ENCODE measurements at places on chromosomes 1 and 21. TPM values are rescaled to one million over a fixed set of nuclear protein-coding genes. Genes with fewer than 3 reads are reported as not detected.

- DNase-seq: no peak
These were observed 46.5 kb downstream of the RAP1GAP start for GRCh38 chr1:21622466-21623315.

DNA sequence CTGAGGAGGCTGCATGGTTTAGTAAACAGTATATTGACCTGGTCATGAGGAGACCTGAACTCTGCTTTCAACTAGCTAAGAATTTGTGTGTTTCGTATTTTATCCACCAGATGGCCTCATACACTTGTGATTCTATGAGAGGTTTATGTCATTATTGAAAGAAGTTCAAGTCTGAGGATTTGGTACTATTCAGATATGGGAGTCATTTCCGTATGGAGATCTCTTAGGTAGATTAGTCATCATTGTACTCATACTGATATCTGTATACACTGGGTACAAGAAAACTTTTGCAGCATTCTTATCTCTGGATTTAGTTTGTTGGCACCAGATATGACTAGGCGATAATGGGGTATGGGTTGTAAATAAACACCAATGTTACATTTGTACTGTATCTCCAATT lies 26.6 kb downstream of the ATF6 start:
- no peak for DNase-seq

DNA sequence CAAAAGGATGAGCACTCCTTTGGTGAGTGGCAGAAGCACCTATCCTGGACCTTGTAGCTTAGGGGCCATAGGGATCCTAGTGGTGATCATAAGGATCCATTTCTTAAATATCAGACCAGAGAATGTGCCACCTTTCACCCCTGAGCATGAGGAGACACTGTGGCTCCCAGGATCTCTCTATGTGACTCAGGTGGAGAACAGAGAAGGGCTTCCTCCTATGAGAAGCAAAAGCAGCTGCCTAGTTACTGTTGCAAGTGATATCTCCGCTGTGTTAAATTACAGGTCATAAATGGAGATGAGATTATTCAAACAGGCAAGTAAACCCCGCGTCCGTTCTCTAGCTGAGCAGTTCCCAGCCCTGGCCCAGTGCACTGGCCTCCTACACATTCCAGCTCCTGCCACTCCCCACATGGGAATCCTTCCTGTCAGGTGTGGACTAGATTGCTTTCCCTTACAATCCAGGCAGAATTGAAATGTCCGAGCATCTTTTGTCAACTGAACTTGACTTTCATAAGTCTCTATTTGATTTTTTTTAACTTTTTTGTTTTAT lies 26.3 kb downstream of the CLEC20A start:
- no peak for DNase-seq

DNA sequence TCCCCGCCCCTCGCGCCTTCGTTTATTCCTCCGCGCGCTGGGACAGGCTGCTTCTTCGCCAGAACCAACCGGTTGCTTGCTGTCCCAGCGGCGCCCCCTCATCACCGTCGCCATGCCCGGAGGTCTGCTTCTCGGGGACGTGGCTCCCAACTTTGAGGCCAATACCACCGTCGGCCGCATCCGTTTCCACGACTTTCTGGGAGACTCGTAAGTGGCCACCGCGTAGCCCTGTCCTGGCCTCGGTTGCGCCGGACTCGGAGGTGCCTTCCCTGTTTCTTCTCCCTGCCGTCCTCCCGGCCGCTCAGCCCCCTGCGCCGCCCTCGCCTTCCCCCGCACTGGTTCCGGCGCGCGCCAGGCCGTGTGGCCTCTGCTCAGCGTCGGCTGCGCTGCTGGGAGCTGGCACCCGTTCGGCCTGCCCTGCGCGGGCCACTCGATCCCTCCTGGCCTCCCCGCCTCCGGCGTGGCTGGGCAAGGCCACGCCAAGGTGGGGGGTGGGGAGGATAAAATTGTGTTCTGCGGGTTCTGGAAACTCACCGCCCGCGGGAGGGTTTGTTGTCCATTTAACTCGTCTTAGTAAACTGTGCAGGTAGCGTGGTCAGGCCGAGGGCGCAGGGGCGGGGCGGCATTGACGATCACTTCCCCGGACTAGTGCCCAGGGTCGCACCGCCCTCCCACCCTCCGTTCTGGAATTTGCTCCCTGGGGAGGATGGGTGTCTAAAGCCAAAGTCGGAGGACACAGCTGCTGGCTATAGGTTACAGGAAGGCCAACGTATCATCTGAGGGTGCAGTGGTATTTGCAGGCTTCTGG lies at the start of gene PRDX6:
PRDX6 (plus strand) TSS at position 50 of the 808 bp plus-strand sequence; CDS start at position 113, 63 bp downstream.
- peak; percentile 96 for DNase-seq

DNA sequence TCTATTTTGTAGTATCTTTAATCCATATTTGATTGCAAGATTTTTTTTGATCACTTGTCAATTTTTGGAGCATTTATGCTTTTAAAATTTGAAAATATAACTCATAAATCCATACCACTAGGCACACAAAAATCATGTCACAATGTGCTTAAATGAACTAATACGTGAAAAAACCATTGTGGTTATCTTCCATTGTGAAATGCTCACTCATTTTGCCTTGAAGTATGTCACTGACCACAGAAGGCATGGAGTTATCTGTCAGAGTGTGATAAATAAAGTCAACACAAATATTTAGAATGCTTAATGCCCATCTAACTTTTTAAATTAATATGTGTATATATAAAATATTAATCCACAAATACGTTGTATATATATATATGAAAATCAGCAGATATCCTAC lies 347.2 kb downstream of the PTPRC start:
- DNase-seq: no peak

- no peak for DNase-seq
These were observed 20.9 kb downstream of the TCHHL1 start for GRCh38 chr1:152067929-152068328.

DNA sequence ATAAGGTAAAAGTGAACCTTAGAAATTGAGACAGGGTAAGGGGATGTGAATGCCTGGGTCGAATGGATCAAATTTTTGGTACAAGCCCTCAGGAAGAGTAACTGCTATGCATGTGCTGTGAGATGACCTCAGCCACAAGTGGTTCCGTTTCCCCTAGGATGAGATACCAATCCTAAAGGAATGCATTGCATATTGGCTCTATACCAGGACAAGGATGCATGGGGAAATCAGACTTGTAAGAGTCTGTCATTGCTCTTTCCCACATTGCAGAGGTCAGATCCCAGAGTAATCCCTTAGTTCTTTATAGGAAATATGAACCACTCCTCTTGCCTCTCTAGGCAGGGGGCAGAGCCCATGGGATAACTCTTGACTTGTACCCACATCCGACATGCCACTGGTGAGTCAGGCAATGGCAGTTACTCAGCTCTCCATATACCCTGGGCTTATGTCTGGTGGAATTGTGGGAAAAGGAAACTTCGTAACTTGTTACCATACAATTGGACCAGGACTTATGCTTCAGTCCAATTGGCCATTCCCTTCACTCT lies 428.3 kb upstream of the ZRANB2 start:
- no peak for DNase-seq

DNA sequence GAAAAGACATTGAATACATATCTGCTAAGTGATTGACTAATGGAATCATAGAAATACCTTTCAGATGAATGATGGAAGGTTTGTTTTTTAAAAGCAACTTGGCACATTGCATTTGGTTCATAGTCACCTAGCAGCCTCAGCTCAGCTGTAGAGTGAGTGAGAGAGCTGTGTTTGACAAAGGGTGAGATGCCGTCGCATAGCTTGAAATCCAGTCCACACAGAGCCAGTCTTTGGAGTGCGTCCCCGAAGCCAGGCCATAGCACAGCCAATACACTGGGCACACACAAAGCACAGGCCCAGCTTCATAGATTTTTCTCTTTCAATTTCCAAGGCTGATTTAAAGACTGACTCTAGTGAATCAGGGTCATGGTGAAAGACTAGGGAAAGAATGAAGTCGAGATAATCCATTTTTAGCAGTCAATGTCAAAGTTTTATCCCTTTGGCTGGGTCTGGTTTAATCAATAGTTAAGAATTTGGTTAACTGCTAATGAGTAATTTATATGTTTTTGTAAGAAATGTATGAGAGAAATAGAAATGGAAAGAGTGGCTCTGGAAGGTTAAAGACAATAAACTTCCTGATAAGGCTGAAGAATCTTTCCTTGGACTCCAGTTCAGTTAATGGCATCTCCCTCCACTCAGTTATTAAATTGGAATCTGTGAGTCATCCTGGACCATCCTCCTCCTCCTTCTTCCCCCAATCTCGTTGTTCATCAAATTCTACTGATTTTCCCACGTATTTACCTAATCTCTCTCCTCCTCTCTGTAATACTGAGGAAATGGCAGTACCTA lies 101.2 kb upstream of the IRF2BP2 start:
- no peak for DNase-seq

GRCh38 chr1:27940297-27940696 lies 5.5 kb downstream of the SMPDL3B start:
- DNase-seq: peak; percentile 83

DNA sequence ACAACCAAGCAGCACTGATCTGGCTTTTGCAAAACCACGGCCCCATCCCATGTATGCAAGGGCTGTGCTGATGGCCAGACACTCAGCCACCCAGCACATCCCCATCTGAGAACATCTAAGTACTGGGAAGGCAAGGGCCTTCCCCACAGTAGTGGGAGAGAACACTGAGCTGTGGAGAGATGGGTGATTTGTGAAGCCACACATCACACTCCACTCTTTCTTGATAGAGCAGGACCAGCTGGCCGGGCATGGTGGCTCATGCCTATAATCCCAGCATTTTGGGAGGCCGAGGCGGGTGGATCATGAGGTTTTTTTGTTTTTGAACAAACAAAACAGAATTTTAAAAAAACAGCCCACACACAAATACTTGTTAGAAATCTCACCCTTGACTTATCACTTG lies 28.2 kb upstream of the RXRG start:
- no peak for DNase-seq

- peak; percentile 68 for DNase-seq
These were observed 1.9 kb downstream of the TNFAIP8L2 start for GRCh38 chr1:151158326-151158725.

GRCh38 chr1:94668528-94668927 lies 127.0 kb upstream of the F3 start:
- no peak for DNase-seq

- DNase-seq: no peak
These were observed 120.1 kb upstream of the RAVER2 start for GRCh38 chr1:64624808-64625207.

GRCh38 chr21:16969636-16970035 lies 543.2 kb upstream of the CXADR start:
- no peak for DNase-seq

GRCh38 chr1:8818325-8818775 lies 910 bp upstream of the RERE start:
- DNase-seq: no peak

GRCh38 chr1:32622806-32623681 lies 27.3 kb downstream of the ZBTB8OS start:
- DNase-seq: no peak

- DNase-seq: no peak
These were observed 5.2 kb upstream of the OTUD7B start for GRCh38 chr1:150015651-150016131.

DNA sequence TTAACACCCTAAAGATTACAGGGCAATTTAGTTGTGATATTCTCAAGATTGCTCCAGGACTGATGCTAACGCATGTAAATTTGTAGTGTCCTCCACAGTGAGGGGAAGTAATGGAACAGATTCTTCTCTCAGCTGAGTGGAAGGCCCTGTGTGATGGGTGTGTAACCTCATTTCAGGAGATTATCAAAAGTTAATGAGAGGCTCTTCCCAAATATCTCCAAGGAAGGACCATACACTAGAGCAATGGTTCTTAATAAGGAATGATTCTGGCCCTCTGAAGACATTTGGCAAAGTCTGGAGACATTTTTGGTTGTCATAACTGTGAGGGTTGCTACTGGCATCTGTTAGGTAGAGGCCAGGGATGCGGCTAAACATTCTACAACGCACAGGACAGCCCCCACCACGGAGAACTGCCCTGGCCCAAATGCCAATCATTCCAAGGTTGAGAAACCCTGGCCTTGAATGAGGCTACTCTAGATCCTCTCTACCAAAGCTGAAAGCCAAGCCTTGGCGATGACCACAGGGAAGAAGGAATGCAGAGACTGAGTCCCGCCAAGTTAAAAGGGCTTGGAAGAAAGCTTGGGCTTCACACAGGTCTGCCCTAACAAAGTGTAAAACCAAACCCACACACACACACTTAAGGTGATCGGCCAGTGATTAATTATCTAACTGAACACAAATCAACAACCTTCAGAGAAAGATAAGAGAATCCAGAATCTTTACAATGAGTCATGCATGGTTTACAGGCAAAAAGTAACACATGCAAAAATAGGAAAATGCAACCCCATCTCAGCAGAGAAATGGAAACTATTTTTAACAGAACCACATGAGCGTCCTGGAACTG lies 135.8 kb downstream of the SYF2 start:
- no peak for DNase-seq

GRCh38 chr1:28249013-28249865 lies 10.1 kb upstream of the SESN2 start:
- no peak for DNase-seq

DNA sequence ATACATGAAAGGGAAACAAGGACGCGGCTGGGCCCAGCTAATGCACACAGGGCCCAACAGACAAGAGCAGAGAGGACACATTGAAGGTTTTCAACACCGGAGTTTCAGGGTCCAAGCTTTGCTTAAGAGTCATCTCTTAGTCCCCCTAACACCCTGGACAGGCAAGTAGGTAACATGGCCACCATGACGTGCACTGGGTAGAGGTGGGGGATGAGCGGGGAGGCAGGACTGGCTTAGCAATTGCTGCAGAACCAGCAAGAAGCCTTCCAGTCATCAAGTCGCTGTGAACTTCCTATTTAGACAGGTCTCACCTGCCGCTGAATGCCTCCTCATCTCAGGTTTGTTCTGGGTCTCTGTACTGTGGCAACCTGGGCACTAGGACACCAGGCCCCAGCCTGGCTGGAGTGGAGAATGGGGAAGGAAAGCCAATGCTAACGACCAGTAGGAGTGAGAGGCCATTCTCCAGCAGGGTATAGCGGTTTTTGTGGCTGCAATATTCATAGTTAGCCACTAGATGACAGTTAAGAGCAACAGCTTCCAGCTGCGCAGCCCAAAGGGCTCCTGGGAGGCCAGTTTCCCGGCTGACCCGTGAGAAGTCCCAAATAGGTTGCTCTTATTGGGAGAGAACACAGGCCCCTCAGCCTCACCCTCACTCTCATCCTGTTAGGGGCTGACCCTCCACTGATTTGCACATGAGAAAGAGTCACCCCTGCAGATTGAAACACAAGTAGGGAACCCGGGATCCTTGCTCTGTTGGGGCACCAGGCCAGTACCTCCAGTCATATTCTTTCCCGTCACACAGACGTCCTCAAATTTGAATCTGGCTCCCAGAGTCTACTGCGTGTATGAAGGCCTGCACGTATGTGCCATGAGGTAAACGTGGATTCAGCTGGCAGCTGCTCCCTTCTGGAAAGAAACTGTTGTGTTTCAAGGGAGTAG lies 6.0 kb upstream of the PIGC start:
- peak; percentile 85 for DNase-seq

Gene MROH7
- 4.8 TPM for total RNA-seq

Gene PTAFR
- total RNA-seq: 5.9 TPM

Gene FCRLA
- not detected for total RNA-seq

Gene ZNF593OS
- total RNA-seq: not detected

Gene DLGAP3
- 0.57 TPM for total RNA-seq

Gene REN
- not detected for total RNA-seq

Gene RBBP5
- 10.2 TPM for total RNA-seq

Gene TIAM1
- total RNA-seq: 4.7 TPM

Gene TRPM2
- 7.7 TPM for total RNA-seq

Gene BNIPL
- 0.93 TPM for total RNA-seq

Gene FCRL6
- 0.42 TPM for total RNA-seq

Gene EDN2
- not detected for total RNA-seq

Data from posterior vena cava (tissue), 2 donors.